ENCODE measurements at places on chromosomes 2 and 18.

GRCh38 chr2:108946442-108946841 lies 42.6 kb downstream of the EDAR start:
- DNase-seq, result no peak

DNA sequence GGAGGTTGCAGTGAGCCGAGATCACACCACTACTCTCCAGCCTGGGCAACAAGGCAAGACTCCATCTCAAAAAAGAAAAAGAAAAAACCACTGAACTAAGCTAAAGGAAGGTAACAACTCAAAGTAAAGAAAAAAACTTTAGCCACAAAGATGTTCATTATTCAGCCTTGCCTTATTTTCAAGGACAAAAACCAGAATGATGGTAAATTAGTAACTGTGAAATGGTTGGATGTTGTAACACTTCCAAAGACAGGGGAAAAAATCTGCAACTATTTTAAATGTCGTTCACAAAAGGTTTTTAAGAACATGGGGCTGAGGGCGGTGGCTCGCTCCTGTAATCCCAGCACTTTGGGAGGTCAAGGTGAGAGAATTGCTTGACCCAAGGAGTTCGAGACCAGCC lies 10.1 kb downstream of the ADAM17 start:
- DNase-seq, result no peak

DNA sequence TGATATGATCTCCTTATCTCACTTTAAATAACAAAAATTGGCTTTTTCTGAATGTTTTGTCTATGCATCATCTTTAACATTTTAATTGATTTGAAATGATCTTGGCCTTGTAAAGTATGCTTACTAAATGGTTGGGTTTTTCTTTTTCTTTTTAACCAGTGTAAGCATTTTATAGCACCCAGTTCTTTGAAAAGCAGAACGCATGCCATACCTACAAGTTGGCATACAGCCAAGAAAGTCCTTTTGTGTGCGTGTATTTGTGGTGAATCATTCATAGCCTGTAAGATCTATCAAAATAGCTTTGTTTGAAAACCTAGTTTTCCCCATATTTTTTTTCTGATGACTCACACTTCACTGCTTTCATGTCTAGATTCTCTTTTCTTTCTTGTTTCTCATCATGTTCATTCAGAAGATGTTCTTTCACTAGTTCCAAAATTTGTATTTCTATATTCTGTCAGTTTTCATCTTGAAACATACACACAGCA lies 4.1 kb upstream of the VRK2 start:
- DNase-seq, result no peak

- no peak for DNase-seq
These were observed 43.0 kb upstream of the DSG1 start for GRCh38 chr18:31274931-31275330.

GRCh38 chr18:67421651-67422050 lies 94.9 kb downstream of the DSEL start:
- DNase-seq, result no peak

DNA sequence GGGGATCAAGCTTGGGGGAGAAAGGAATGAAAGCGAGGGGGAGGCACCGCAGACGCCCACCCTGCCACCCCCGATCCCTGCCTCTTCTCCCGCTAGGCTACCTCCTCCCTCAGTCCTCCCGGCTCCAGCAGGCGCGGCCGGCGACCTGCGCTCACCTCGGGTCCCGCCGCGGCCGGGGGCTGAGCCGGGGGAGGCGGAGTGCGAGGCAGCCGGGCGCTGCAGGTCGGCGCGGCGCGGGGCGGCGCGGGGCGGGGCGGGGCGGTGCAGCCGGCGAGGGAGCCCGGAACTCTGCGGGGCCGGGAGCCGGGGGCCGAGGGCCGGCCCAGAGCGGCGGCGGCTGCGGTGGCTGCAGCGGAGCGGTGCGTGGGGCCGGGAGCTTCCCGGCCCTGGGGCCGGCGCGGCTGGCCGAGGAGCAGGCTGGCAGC lies 477 bp downstream of the ACVR1 start:
- no peak for DNase-seq

DNA sequence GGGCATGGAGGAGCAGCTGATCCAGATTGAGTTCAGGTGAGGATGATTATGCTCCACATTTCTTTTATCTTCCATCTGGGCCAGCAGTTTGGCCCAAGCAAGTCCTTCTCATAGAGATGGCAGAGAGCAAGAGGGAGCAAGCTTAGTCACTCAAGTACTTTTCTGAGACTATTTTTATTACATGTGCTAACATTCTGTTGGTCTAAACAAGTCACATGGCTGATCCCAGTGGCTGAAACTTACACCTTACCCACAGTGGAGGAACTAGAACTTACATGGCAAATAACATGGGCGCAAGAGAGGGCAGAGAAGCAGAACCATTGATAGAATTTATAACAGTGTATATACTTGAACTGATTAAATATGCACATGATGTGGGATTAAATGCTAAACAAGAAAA lies 105.7 kb downstream of the KYNU start:
- no peak for DNase-seq

DNA sequence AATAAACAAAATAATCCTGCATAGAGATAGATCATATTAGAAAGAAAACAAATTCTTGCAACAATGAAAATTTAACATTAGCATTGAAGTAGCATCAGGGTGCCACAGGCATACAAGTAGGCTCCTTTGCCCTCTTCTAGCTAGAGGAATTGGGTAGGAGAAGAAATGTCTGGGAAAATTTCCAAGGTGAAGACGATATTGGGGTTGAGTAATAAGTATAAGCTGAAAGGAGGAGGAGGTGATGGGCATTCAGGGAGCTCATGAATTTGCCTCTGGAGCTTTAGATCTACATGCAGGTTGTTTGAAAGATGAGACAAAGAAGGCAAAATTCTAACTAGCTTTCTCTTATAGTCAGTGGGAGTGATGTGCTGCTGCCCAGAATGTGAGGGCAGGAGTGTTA lies 504.9 kb downstream of the CCDC85A start:
- DNase-seq, result no peak

DNA sequence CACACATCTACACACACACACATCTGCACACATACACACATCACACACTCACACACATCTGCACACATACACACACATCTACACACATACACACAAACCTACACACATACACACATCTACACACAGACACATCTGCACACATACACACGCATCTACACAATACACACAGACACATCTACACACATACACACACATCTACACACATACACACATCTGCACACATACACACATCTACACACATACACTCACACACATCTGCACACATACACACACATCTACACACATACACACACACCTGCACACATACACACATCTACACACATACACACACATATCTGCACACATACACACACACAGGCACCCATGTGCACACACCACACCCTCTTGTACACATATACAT lies 400 bp upstream of the PRLH start:
- DNase-seq, result no peak

DNA sequence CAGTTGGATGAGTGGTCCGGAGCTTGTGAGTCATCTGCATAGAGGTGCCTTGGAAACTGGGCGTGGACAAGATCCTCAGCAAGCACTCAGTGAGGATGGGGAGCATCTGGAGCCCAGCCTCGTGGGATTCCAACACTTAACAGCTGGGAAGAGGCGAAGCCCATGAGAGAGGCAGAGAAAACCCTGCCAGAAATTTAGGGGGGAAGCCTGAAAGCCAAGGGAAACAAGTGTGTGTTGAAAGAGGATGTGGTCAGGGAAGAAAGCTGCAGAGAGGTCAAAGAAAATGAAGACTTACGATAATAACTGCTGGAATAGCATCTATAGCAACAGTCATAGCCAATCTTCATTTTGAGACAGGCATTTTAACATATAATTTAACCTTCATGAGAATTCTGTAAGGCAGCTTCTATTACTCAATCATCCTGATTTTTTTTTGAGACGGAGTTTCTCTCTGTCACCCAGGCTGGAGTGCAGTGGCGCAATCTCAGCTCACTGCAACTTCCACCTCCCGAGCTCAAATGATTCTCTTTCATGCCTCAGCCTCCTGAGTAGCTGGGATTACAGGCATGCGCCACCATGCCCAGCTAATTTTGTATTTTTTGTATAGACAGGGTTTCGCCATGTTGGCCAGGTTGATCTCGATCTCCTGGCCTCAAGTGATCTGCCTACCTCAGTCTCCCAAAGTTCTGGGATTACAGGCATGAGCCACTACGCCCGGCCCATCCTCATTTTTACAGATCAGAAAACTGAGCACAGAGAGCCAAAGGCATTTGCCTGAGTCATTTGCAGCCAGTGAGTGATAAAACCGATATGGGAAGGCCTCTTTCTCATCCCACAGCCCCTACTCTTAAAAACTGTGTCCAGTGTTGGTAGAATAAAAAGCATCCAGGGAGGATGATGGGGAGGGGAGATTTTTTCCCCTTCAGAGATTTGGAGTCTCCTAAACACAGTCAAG lies 214.4 kb upstream of the EPAS1 start:
- DNase-seq, result no peak

DNA sequence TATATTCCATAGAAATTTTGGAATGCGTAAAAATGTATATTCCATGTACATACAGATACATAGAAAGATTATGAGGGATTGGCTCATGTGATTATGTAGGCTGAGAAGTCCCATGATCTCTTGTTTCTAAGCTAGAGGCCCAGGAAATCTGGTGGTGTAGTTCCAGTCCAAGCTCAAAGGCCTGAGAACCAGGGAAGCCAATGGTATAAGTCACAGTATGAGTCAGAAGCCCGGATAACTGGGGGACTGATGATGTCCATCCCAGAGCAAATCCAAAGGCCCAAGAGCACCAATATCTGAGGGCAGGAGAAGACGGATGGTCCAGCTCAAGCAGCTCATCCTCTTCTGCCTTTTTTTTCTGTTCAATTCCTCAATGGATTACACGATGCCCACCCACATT lies 385.0 kb upstream of the KLHL29 start:
- no peak for DNase-seq

- no peak for DNase-seq
These were observed 31.3 kb upstream of the MLPH start for GRCh38 chr2:237455764-237456163.

DNA sequence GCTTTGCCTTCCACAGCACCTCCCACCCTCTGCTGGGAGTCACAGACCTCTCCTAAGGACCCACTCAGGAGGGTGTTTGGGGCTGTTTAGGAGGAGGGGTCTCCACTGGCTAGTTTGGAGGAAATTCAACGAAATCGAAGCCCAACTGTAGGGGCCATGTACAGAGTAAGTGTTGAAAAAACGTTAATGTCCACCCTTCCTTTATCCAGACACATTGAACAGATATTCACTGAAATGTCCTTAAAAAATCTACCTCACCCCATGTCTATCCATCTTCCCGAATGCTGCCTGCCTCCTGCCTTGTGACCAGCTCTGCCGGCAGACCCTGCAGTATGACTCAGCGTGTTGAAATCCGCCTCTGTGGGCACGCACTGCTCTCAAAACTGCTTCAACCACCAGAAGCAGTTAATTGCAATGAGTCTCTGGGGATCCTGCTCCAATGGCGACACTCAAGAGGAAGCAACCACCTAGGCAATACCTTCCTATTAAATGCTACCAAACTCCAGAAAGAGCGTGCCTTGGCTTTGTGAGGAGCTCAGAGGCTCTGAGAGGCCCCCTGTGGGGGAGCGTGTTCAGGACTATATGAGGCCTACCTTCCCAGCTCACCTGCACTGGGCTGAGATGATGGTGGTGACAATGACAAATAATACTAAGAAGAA lies 61.4 kb upstream of the RTN4 start:
- DNase-seq, result no peak

DNA sequence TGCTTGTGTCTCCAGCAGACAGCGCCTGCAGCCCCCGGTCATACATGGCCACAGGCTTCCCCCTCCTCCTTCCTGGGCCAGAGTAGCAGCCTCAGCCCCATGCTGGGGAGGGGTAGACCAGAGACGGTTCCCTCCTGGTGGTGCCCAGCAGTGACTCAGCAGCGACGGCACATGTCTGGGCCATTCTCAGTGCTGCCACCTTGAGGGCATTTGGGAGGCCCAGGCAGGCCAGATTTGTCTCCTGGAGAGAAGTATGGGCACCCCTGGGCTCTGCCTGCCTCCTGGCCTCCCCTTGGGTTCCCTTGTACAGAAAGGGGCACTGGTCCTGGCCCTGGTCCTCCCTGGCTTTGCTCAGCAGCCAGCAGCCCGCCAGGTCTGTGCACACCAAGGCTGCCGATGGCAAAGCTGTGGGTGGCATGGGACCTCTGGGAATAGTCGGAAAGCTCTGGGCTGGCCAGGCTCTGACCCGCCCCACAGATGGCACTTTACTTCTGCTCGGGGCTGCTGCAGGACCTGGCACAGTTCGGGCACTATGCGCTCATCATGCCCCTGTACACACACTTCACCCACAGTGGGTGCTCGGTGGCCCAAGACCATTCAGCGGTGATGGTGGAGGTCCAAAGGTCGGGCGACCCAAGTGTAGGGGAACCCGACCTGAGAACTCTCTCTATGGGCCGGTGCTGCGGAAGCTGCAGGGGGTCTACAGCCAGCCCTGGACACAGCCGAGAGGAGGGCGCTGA lies 11.4 kb upstream of the ALPI start:
- peak; percentile 37 for DNase-seq

GRCh38 chr2:95312543-95313201 lies 15.5 kb downstream of the KCNIP3 start:
- DNase-seq, result no peak

GRCh38 chr2:217789736-217790181 lies 213.0 kb downstream of the TNS1 start:
- DNase-seq, result no peak

GRCh38 chr2:205802065-205802464 lies 119.8 kb downstream of the NRP2 start:
- no peak for DNase-seq

GRCh38 chr2:111161971-111162370 lies 41.3 kb downstream of the BCL2L11 start:
- DNase-seq, result no peak

- DNase-seq, result no peak
These were observed 439.5 kb downstream of the ZNF516 start for GRCh38 chr18:76055578-76055977.

DNA sequence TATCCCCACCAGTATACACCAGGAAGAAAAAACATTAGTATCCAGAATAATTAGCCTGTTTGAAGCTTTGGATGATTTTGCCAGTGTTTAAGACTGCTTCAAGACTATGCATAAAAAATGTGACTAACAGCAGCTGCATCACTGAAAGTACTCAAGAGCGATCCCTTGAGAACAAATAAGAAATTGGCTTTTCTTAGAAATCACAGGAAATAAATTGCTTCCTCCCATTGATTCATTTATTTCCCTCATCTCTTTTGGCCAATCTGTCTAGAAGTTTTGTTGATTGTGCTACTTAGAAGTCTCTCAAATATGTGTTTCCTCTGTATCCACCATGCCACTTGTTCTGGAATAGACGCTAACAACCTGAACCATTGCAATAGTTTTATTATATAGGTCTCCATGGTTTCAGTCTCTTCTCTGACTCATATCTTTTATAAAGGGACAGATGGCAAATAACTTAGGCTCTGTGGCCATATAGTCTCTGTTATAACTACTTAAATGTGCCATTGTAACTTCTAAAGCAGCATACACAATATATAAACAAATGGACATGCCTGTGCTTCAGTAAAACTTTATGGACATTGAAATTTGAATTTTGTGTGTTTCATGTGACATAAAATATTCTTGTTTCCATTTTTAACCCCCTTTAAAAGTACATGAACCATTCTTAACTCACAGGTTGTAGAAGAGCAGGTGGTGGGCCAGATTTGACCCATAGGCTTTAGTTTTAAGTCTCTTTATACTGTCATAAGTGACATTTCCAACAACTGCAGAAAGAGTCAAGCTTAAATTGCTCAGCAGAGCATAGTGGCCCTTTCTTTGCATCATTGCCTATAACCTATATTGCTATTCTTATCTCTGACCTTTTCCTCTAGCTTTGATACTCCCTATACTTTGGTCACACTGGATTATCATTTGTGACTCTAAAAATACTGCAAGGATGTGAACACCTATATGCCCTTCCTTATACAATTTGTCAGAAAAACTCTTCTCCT lies 123.9 kb downstream of the MC4R start:
- DNase-seq, result no peak
